ENCODE measurements at places on chromosomes 2 and 18. TPM values are rescaled to one million over a fixed set of nuclear protein-coding genes. Genes with fewer than 3 reads are reported as not detected.

Gene MAP3K19
- not detected for total RNA-seq

Gene TMEM17
- 0.69 TPM for total RNA-seq

Gene TRIB2
- total RNA-seq, result 49.5 TPM

Gene ATP8B1
- total RNA-seq, result 5.4 TPM

Gene TMEM169
- total RNA-seq, result not detected

Gene FBXO36
- 2.6 TPM for total RNA-seq

Gene TEX44
- total RNA-seq, result not detected

Gene ZNF385B
- total RNA-seq, result 0.49 TPM

Gene FABP1
- not detected for total RNA-seq

Gene CRYBA2
- not detected for total RNA-seq

Gene PLCL1
- total RNA-seq, result 15.5 TPM

Gene SERPINB7
- total RNA-seq, result not detected

Gene KIAA2012
- not detected for total RNA-seq

Gene AMER3
- total RNA-seq, result not detected
